ENCODE measurements at places on chromosomes 12 and 14.

GRCh38 chr12:56078427-56078826 lies 1.5 kb upstream of the ERBB3 start:
- no peak for DNase-seq

GRCh38 chr12:20578142-20578541 lies 117.0 kb upstream of the SLCO1C1 start:
- no peak for DNase-seq

DNA sequence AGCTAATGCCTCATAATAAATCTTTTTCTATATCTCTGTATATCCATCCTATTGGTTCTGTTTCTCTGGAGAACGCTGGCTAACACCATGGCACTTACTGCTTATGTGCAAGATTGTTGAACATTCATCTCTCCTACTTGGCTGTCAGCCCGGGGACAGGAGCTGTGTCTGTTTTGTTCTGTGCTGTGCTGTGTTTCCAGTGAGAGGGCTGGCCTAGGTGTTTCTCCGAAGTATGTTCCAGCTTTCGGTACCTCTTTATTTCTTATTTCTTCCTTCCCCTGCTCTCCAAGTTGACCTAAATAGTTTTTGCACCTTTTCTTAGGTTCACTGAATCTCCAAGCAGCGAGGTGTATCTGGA lies 18.8 kb upstream of the NR4A1 start:
- DNase-seq: peak; percentile 51

DNA sequence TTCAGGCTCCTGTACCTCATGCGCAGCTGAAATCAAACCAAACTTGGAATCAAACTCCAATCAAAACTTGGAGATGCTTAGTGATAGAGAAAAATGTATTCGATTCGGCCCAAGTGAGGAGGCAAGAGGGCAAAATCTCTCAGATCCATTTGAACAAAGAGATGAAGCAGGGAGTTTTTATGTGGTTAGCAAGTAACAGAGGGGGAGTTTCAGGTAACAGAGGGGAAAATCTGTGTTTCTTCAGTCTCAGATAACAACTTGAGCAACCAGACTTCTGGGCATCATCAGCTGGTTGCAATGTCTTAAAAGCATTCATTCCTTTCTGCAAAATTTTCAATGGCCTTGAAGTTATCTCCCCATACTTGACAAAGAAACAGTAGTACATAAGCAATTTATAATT lies 245.1 kb upstream of the AVPR1A start:
- DNase-seq: no peak

DNA sequence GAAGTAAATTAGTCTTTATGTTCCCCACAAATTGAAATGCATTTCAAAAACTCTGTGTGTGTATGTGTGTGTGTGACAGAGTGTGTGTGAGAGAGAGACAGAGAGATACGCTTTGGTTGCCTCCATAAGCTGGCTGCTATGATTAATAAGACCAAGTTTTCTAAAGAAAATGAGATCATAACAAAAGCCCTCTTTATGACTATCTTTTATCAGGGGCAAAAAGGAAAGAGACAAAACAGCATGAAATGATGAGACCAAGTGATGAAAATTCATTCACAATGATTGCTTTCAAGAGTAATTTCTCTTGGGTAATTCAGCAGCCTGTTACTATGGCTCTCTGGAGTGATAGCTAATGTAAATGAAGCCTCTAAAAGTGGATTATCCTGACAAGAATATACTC lies 277.6 kb upstream of the PLEKHG7 start:
- no peak for DNase-seq

GRCh38 chr12:44573723-44574122 lies 302.4 kb downstream of the NELL2 start:
- DNase-seq: no peak

DNA sequence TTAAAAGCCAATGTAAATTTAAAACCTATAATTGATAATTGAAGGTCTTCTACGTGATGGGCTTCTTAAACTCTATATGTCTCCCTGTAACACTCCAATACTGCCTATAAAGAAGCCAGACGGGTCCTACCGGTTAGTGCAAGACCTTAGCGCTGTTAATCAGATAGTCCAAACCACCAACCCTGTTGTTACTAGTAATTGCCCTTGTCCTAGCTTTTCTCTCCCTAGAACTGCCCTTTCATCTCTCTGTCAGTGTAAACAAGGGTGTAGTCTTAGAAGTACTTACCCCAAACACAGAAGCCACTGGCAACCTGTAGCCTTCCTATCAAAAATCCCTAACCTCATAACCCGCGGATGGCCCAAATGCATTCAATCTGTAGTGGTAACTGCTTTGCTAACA lies 243.0 kb upstream of the DIO3 start:
- no peak for DNase-seq

- no peak for DNase-seq
Observed at GRCh38 chr14:73757381-73757780, 43.2 kb upstream of the PNMA1 start.

GRCh38 chr12:20631711-20632110 lies 63.4 kb upstream of the SLCO1C1 start:
- no peak for DNase-seq

DNA sequence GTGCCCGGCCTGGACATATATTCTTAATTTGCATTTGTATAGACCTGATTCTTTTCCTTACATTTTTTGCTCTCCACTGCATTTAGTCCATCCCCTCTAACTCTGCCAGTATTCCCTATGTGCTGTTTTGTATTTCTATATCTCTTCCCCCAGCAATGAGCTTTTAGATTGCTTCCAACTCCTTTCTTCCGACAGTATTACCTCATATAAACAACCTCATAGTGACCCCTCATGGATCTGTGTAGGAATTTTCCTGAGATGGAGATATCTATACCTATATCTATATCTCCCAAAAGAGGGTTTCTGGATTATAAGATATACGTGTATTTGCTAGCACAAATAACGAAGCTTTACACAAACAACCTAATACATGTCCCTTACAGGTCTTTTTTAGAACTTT lies 161.9 kb downstream of the CRADD start:
- no peak for DNase-seq

DNA sequence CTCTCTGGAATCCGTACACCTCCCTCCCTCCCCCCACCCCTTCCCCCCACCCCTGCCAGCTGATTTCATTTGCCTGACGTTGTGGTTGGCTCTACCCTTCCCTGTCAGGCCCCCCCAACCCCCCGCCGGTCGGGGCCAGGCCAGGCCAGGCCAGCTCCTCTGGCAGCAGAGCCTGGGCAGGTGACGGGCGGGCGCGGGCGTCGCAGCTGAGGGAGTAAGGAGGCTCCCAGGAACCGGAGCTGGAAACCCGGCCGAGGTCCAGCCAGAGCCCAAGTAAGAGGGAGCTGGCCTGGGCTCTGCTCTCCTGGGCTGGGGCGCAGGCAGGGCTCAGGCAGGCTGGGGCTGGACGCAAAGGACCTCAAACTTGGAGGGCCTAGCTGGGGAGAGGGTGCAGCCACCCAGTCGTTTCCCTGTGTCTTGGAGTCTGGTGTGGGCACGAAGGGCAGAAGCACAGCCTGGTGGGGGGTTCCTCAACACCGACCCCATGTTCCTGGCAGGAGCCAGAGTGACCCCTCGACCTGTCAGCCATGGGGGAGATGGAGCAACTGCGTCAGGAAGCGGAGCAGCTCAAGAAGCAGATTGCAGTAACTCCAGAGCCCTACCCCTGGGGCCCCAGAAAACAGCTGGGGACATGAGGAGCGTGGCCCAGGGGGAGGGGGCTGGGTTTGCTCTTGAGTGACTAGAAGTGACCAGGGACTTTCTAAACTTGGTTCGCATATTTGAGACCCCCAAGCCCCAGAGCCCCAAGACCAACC lies at the start of gene GNB3:
Gene GNB3, plus strand, starts transcription at position 165 of the 755 bp plus-strand sequence. Its CDS starts 363 bp downstream, at position 528.
- no peak for DNase-seq

GRCh38 chr14:33754261-33754660 lies 196.6 kb downstream of the EGLN3 start:
- no peak for DNase-seq

DNA sequence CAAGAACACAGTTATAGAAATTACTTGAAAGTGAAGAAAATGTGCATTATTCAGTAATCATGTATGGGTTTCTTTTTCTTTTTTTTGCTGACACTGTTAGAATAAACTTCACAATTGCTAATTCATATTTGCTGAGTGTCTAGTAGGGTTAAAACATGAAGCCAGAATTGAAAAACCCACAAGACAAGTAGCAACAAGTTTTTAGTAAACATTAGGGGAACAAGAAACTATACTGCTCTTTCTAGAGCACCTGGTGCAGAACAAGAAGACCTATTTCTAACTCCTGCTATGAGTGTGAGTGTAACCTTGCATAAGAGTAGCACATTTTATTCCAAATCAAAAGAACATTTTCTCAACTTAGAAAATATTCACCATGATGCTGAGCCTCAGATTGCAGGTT lies 83.2 kb downstream of the ITPR2 start:
- DNase-seq: no peak

- DNase-seq: no peak
Observed at GRCh38 chr12:66033151-66033550, 97.4 kb downstream of the LLPH start.

DNA sequence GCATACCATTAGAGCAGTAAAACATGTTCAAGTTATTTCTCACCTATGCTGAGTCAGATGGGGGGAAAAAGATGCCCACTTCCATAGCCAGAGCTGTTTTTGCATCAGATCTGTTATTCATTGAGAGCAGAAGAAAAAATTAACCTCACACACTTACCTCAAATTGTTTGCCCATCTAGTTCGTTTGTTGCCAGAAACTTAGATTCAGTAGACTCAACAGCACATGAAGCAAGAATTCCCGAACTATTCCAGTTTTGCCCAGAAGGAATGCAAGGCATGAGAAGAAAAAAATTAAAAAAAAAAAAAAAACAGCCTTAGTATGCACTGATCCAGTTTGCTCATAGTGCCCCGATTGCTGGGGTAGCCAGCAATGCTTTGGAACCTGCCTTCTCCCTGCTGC lies 12.4 kb upstream of the DPF3 start:
- DNase-seq: no peak

GRCh38 chr12:71566655-71567054 lies 97.0 kb downstream of the ZFC3H1 start:
- DNase-seq: no peak

DNA sequence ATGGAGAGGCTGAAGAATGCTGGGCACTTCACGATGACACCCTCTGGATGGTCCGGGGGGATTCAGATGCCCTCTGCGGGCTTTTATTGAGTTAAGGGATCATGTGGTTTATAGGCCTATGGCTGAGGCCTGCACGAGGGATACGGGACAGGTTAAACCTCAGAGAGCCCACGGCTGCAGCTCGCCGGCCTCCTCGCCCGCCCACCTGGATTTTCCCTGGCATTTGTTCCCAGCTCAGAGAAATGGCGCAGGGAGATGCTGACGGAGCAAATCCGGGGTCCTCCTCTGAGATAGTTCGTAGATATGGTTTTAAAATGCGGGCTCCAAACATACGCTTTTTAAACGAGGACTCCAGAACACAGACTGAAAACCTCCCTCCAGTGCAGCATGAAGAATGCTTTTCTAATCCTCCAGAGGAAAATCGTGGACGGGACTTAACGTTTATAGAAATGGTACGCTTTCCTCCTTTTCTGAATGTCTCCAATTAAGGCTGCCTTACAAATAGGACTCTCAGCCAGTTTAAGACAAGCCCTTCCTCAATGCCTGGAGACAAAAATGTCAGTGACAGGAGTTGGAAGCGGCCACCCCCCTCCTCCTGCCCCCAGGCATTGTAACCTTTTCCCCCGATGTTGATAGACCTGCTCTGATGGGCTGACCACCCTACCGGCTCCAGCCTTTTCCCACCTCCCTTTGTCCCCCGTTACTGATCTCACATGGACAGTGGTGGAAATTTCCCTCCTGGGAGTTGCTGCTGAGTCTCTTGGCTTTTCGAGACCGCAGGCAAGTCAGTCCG lies 16.6 kb downstream of the CCND2 start:
- no peak for DNase-seq

GRCh38 chr12:131897276-131897675 lies 2.9 kb downstream of the ULK1 start:
- no peak for DNase-seq

DNA sequence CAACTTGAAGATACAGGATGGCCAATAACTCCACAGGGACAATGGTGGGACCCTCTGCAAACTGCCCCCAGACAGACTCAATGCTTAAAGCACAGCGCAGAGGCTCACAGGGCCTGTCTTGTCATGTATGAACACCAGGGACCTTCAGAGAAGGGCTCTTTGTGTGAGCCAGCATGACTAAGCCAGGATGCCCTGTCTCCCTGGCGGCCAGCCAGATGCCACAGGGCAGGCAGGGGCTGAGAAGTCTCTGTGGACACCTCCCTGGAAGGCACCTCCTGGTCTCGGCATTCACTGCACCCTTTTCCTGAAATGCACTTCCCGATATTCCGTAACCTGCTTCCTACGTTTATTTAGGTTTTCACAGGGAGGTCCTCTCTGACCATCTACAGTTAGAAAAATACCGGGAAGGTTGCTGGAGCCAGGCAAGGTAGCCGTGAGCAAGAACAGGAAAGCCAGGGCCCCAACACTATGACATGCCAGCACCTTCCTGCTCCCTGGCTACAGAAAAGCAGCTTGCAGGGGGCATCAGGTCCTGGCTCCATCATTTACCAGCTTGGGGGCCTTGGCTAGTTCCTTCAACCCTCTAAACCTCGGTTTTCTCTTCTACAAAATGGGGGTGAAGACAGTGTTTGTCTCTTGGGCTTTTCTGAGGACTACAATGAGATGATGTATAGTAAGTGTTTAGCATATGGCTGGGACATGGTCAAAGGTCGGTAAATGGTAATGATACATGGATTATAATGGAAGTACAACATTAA lies 65.0 kb downstream of the PITPNM2 start:
- no peak for DNase-seq

DNA sequence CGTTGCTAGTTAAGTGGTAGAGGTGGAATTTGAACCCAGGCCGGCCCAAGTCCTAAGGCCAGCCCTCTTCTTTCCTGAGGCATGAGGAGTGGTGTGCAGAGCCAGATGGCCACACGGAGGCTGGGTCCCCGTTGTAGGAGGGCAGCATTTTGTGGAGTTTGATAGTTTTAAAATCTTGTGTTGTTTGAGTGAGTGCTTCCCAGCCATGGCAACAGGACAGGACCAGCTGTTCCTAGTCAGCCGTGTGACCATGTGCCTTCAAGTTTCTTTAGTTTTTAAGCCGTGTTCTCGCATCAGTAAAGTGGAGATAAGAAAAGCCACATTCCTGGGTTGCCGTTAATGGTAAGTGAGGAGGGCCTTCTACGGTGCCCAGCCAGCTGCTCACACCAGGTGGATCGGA lies 44.4 kb downstream of the UBE3B start:
- no peak for DNase-seq

- DNase-seq: no peak
Observed at GRCh38 chr14:95611293-95611880, 74.8 kb upstream of the TCL1B start.

DNA sequence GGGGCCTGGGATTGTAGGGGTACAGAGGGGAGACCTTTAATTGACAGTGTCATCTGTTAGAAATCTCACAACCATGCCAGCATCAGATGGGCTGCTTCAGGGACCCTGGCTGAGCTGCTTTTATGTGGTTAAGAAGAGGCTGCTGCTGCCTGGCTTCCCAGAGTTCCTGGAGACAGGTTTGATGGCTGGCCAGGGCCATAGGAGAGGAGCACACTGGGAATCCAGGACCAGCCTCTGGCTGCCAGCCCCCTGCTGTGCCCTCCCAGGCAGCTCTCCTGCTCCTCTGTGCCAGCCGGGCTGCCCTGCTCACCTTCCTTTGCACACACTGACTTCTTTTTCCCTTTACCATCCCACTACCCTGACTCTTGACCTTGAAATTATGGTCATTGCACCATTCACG lies 507 bp upstream of the KRT73 start:
- no peak for DNase-seq
